ENCODE measurements at places on chromosomes 6 and 20. TPM values are rescaled to one million over a fixed set of nuclear protein-coding genes. Genes with fewer than 3 reads are reported as not detected.

Gene C20orf202
- total RNA-seq, result not detected

Gene NOX3
- total RNA-seq, result not detected

Gene RBPJL
- not detected for total RNA-seq

Gene C6orf47
- total RNA-seq, result 20.7 TPM

- DNase-seq, result no peak
These were observed 7.3 kb upstream of the MDFI start for GRCh38 chr6:41630946-41631345.

GRCh38 chr6:6635869-6636268 is 47.3 kb downstream of the LY86 start:
- DNase-seq, result no peak

GRCh38 chr6:84651583-84651982 is 112.8 kb downstream of the TBX18 start:
- DNase-seq, result no peak

GRCh38 chr20:52867305-52867704 is 104.9 kb upstream of the TSHZ2 start:
- DNase-seq, result no peak

DNA sequence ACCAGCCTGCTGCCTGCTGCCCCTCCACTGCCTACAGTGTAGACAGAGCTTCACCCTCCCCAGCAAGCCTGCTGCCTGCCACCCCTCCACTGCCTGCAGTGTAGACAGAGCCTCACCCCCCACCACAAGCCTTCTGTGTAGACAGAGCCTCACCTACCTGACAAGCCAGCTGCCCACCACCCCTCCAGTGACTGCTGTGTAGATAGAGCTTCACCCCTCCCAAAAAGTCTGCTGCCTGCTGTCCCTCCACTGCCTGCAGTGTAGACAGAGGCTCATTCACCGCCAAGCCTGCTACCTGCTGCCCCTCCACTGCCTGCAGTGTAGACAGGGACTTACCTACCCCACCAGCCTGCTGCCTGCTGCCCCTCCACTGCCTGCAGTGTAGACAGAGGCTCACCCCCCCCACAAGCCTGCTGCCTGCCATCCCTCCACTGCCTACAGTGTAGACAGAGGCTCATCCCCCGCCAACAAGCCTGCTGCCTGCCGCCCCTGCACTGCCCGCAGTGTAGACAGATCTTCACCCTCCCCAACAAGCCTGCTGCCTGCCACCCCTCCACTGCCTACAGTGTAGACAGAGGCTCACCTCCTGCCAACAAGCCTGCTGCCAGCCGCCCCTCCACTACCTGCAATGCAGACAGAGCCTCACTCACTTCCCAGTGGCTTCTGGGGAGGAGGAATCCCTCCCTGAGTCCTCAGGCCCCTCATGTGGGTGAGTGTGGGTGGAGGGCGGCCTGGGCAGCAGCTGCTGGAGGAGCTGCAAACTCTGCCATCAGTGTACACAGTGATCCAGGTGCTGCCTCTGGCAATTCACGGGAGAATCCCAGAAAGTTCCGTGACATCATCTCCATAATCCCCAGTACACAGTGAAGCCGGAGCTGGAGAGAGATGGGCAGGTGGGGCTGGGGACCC is 140.9 kb downstream of the DLL1 start:
- no peak for DNase-seq

- DNase-seq, result no peak
These were observed 5.2 kb downstream of the NCOA3 start for GRCh38 chr20:47506850-47507249.

Data from fibroblast of villous mesenchyme (primary cell).